ENCODE measurements at places on chromosomes 6 and 20.

DNA sequence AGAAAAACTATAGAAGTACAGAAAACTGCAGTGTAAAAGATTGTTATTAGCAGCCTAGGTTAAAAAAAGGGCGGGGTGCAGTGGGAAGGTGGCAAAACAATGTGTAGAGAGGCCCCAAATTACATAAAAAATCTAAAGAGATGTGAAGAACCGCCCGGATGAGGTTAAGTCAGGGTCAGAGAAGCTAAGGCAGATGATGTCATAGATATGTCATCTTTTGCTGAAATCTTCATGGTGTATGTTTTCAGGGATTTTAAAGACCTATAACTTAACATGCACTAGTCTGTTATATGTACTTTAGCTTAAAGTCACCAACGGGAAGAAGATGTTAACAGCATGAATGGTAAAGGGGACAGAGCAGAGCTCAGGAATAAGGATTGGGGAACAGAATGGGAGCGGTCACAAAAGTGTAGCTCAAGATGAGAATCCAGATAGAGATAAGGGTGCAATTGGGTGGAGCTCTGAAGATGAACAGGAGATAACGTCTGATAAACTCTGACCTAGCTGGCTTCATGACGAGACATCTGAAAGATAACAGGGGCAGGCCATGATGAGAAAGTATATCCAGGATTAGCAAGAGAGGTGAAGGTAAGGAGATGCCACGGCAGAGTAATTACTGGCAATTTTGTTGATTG is 83.4 kb downstream of the TFAP2A start:
- no peak for DNase-seq

DNA sequence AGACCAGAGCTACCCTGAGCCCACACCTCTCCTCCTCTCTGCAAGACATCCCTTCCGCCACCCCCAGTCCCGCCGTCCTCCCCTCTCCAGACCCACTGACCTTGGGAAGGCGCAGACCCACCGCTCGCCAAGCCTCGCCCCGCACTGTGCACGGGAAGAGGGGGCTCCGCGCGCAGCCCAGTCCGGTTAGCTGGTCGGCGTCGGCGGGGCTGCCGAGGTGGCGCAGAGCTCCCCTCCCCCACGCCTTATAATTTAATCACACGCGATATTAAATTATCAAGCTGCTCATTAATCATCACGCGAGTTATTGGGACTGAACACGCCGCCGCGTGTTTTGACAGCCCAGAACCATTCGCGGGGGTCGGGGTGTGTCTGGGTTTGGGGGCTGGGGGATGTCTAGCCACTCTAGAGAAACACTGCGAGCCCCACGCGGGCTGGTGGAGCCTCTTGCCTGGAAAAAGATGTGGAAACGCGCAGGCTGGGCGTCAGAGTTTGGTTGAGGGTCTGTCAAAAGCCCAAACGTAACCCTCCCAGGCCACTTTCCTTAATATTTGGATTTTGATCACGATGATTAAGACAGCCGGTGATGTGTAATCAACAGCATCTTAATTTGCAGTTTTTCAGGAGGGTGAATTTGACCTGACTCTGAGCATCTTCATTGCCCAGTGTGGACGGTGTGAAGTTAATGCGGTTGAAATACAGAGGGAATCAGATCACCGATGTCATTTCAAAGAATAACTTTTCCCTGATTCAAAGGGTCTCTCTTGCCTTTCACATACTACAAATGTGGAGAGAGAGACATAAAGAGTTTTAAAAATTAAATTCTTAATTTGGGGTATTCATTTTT is at the start of gene LINC00237:
Gene LINC00237 (minus strand): TSS at position 188 of the 847 bp plus-strand sequence.
- no peak for DNase-seq

- no peak for DNase-seq
Observed at GRCh38 chr20:18523066-18523465, 15.3 kb downstream of the SEC23B start.

GRCh38 chr6:143536461-143536865 is 24.9 kb upstream of the FUCA2 start:
- no peak for DNase-seq

DNA sequence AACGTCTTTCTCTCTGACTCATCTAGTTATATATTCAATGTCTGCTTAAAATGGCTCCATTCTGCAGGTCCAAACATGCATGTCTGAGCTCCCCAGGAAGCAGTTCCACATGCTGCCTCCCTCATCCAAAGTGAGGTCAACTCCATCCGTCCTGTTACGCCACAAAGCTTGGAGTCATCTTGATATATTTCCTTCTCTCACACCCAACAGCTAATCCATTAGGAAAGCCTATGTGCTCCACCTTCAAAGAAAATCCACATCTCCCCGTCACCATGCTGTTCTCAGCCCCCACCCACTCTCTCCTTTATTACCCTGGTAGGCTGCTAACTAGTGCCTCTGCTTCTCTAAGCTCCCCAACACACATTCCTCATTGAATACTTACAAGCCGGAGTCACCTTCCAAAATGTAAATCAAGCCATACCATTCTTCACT is 130.2 kb upstream of the SYNDIG1 start:
- no peak for DNase-seq

GRCh38 chr20:57867181-57867803 is 157.5 kb upstream of the PMEPA1 start:
- DNase-seq, result no peak

DNA sequence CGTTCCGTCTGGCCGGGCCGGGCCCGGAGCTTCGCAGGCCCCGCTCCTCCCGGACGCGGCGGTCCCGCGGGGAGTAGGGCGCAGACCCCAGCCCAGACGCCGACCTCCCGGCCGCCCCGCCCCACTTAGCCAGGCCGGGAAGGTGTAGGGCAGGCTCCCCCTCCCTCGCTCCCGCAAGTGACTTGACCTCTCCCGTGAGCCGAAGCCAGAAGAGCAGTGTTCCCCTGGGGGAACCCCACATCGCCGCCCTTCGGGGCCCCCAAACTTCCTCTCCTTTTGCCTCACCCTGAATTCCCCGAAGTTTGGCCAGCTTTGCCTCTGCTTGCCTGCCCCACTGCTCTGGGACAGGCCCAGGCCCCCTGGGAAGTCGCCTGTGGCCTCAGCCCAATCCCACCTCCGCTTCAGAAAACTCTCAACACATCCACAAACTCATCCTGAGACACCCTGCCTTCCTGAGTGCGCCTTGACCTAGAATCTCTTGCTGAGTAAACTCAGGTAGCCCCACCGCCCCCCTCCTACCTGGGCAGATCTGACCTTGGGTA is 524 bp upstream of the NOL4L start:
- DNase-seq, result no peak

DNA sequence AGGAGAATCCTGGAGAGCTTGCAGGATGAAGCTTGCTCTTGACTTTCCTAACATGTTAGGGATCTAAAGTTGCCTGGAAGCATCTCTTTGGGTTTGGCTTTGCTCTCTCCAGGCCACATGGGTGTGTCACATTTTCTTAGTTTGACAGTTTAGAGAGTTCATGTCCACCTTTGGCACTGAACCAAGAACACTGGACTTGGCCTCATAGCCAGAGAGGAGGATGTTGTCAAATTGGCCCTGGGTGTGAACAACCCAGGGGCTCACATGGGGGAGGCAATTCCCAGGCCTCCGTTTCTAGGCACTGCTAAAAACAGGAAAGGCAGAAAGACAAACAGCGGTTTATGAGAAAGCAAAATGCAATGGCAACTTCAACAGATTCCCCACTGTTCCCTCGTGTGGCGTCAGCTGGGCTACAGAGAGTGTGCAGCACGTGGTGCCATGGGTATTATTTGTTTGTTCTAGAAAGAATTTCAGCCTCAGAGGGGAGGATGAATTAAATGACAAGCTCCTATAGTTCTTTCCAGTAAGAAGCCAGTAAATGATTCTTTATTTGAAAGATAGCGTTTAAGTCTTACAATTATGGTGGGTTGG is 93.9 kb downstream of the CLIC5 start:
- DNase-seq, result no peak

DNA sequence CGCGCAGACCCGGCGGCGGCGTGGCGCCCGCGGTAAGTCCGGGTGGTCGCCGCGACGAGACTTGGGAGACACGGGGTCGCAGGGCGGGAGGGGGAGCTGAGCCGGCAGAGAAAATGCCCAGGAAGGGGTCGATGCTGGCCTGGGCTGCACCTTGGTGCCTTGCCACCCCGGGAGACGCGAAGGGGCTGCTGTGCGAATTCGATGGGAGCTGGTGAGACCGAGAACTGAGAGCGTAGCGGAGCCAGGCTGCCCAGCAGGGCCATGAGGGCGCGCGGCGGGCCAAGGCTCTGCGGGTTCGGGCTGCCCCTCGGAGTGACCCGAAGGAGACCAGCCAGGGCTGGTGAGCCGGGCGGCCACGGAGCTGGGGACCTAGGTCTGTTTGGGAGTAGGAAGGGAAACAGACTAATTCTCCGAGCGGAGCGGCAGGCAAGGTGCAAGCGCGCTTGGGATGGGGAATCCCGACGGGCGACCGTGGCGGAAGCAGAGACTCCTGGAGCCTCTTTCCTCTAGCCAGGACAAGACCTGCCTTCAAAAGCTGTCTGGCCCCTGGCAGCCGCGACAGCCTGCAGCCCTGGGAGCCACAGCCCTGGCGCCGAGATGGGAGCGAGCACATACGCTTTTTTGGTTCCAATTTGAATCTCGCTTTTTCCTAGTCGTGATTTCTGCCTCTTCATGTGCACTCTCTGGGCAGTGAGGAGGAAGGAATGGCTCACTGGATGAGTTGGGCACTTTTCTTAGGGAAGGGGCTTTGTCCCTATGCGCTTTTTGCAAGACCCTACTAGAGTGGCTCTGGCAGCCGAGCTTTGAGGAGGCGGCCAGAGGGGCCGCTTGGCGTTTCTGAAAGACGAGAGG is 691 bp downstream of the SYNDIG1 start:
- DNase-seq, result peak; percentile 66

GRCh38 chr6:140653972-140654371 is 1279.5 kb upstream of the CITED2 start:
- no peak for DNase-seq

DNA sequence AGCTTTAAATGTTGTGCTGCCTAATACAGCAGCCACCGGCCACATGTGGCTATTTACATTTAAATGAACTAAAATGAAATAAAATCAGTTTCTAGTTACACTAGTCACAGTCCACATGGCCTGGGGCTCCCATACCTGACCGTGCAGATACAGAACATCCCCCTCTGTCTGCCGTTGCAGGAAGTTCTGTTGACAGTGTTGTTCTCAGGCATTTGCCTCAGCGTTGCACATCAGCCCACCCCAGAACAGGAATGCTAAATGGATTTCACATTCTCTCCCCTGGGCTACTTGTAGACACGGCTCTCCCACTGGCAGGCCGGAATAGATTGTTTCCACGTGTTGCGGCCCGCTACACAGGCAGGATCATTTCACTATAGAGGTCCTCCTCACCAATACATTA is 26.3 kb downstream of the JAG1 start:
- no peak for DNase-seq

GRCh38 chr6:89799756-89800155 is 19.8 kb downstream of the MDN1 start:
- DNase-seq, result no peak

DNA sequence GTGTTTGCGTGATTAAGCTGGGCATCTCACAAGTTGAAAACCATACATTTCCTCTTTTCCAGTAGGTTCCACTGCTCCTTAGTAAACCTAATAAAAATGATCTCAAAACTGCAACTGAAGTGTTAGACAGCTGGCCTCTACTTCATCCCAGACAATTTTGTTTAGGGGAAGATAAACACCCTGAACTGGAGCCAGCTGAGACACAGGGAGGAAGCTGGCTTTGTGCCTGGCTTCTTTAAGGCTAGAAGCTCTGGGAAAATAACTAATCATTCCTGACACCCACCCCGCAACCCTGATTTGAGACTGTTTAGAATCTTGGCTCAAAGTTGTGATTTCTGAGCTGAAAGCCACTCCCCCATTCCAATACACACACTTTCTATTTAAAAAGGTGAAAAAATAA is 11.6 kb downstream of the PTPRT start:
- no peak for DNase-seq

GRCh38 chr20:8735674-8736073 is 333.2 kb upstream of the PLCB4 start:
- DNase-seq, result no peak

DNA sequence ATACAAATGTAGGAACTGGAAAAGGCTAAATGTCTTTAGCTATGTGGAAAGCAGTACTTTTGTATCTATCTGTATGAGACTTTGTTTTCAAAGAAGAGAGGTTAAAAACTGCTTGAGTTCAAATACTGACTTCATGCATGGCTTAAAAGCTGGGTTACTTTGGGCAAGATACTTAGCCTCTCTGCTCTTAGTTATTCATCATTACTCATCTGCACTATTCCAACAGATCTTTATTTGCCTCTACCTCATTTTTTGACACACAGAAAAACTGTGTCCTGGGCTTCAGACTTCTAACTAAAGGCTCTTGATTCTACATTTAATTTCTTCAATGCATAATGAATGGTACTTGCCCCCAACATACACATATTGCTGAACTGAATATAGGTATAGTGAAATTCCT is 114.8 kb downstream of the DST start:
- no peak for DNase-seq

- DNase-seq, result no peak
Observed at GRCh38 chr20:45336530-45337366, 11.5 kb downstream of the SDC4 start.

DNA sequence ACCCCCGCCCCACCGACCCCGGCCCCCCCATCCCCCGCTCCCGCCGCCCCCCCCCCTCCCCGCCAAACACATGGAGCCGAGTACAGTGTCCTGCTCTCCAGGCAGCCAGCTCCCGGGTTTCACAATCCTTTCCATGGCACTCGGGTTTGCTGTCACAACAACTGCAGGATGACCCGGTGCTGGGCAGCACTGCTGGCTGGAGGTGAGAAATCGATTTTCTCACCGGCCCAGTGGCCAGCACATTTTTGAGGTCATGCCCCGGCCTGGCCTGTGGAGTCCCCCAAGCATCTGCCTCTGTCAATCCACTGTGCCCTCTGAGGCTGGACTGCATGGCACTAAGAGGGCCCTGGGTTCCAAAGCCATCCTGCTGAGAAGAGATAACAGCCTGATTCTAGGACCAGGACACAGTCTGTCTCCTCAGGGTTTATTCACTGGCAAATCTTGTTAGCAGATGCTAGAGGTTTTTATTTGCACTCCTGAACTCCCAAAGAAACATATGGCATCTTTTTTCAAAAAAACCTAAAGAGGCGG is 129.5 kb downstream of the NFATC2 start:
- DNase-seq, result no peak

DNA sequence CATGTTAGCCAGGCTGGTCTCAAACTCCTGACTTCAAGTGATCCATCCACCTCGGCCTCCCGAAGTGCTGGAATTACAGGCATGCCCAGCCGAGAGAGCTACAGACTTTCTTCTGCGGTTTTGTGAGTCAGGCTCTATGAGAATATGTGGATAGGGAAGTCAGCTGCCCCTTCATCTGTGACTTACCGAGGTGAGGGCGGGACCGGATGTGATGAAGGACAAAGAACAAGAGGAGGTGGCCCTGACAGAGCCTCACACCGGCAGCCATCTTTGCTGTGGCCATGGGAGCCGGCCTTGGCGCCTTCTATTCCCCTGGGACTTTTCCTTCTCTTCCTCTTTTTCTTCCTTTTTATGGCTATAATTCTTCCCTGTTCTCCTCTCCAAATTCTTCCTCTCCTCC is 67.0 kb downstream of the IYD start:
- DNase-seq, result no peak

DNA sequence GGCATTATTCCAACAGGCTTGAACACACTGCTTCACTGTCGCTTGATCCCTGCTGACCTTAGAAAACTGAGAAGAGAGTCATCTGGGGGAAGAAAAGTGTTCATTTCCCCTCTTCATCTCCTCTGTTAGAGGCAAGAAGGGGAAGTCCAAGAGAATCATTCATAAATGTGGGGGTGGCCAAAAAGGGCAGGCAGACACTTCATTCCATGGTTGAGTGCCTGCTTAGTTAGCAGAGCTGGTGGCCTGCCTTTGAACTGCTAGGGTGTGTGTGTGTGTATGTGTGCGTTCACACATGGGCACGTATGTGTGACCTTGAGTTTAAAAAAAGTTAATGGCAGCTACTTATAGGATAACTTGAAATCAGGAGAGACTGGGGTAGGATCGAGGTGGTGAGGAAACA is 39.4 kb upstream of the RFPL4B start:
- no peak for DNase-seq

All from anterior cingulate cortex (tissue), 58 donors.